DMS153 (cell line): ENCODE measurements at places on chromosomes 3 and 15.

GRCh38 chr15:60933900-60934885, 294.9 kb downstream of the RORA start:
- DNase-seq, result no peak

DNA sequence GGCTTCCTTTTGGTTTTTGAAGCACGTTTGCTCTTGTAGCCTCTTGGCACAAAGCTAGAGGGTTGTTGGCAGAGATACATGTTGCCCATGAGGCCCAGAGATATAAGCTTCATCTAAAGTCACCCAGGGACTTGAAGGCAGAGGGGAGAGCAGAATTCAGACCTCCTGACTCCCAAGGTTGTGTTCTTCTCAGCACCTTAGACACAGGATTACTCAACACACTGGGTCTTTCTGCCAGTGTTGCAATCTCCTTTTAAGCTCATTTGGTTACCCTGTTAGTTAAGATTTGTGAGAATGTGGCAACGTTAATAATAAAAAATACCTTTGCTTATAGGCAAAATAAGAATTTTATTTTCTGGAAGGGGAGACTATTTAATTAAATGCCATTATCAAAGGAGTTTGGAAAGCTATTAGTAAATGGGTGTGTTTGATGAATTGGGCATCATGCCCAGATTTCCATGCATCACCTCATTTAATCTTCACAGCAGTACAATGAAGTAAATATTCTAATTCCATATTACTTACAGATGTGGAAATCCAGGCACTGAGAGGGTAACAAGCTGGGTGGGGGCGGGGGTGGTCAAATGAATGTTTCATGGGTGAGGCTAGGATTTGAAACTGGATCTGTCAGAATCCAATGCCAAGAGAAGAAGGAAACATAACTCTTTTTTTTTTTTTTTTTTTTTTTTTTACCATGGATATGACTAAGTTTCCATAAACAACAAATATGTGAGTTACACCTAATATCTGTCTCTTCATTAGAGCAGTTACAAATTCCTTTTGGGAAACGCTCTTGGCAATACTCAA, 183.3 kb downstream of the NR1D2 start:
- DNase-seq, result no peak

GRCh38 chr3:23645533-23646183, 160.1 kb upstream of the UBE2E1 start:
- DNase-seq, result no peak

DNA sequence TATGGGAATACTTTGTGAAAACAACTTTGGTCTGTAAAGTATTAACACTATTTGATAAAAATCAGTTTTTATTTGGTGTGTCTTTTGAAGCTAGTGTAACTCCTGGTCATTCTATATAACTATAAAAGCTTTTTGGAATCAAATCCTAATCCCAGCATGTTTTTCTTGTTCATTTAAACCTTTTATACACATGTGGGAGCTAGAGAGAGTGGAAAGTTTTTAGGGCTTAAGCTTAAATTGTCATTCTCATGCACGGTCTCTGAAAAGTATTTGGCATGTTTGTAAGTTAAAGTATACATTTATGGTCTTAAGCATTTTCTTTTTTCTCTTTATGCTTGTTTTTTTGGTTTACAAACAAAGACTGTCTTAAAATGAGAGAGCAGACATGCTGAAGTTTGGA, 83.4 kb upstream of the RARB start:
- DNase-seq, result no peak

DNA sequence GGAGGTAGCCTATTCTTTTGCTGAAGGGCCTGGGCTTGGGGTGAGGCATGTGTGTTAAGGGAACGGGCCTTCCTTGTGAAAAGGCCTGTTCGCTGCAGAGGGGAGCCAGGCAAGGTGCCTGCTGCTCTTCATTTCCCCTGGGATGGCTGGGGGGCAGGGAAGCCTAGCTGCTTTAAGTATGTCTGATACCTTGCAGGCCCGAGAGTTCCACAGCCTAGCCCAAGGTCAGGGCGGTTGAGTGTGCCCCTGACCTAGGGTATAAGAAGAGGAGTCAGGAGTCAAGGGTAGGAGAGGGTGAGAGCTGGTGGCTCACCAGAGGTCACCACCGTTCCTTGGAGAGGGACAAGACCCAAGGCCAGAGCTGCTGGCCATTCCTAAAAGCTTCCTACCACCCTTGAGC, 46.6 kb downstream of the UMPS start:
- DNase-seq, result no peak

DNA sequence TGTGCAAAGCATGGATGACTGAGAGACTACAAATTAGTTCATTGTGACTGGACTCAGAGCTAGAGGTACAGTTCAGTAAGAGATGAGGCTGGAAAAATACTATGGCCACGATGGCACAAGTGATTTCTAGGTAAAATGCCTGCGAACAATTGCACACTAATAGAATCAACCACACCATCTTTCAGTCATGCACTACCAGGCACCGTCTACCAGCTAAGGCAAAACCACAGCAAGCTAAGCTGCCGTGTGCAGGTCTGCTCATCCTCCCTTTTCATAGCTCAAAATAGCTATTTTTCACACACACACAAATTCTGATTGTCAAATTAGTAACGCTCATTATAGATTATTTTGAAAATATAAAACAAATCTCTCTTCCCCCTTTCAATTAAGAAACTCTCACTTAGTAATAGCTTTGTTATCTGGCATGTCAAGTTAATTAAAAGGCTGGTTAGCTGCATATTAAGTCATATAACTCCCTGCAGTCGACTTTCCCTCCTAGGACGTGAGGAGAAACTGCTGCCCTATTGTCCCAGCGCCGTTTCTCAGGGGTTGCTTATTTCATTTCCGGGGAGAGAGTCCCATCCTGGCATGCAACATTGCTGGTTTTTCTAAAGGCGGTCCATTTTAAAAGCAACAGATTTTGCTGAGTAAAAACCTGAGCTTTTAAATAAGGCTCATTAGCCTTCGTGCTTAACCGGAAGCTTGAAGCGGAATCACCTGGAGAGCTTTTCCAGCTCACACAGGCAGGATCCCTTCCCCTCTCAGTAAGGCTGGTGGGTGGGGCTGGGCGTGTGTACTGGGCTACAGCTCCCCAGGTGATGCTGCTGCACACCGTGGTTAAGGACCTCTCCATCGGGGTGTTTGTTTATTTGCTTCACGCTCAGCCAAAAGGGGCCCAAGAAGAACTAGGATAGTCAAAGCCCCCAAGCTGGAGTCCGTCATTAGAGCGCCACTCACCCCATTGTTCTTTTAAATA, 16.9 kb upstream of the MEX3B start:
- DNase-seq, result peak; percentile 2

GRCh38 chr3:129078510-129078909, 17.9 kb downstream of the GP9 start:
- DNase-seq, result no peak

DNA sequence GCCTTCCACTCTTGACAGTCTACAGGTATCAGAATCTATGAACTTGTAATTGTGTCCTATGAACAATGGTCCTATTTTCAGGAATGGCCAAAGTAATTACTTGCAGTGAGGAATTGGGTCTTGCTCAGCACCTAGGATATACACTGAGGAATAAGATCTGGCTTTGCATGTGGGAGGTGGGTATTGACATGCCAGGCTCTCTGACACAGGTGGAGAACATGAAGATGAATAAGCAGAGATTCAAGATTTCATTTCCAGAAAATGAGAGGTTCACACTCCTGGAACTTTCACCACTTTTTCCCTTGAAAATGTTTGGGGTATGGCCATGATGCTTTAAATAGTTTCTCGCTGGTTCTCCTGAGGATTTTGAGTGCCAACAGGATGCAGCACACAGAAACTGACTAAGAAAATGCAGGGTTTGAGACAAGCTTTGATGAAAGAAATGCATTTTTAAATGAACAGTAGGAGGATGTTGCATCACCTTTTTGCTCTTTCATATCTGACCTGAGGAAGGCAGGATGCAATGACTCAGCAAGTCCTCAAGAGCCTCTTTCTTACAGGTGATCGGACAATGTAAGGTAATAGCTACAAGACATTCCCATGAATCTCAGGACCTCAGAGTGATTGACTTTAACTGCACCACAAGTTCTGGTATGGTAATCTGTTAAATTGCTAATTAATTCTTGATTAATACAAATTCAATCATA, 3.7 kb downstream of the HRG start:
- DNase-seq, result no peak

- DNase-seq, result no peak
Measured at GRCh38 chr3:10420745-10421475, 84.5 kb downstream of the ATP2B2 start.

- DNase-seq, result no peak
Measured at GRCh38 chr3:57500506-57500905, 43.6 kb downstream of the DNAH12 start.
